SK-MEL-5 (cell line): ENCODE measurements at places on chromosomes 16 and 17. TPM values are rescaled to one million over a fixed set of nuclear protein-coding genes. Genes with fewer than 3 reads are reported as not detected.

Gene SLC22A31
- 0.77 TPM in 1 of 2 replicates, not detected in the other for total RNA-seq

Gene STAT5A
- total RNA-seq, result 2.9 and 3.5 TPM in 2 replicates

Gene ADGRG3
- total RNA-seq, result not detected in 2 replicates

Gene AANAT
- not detected in 2 replicates for total RNA-seq

Gene GH2
- total RNA-seq, result not detected in 2 replicates

Gene SLC38A8
- total RNA-seq, result 9.0 and 11.7 TPM in 2 replicates

Gene MARCHF10
- total RNA-seq, result 0.03 TPM in 1 of 2 replicates, not detected in the other
